ENCODE measurements at places on chromosomes 6 and 20. TPM values are rescaled to one million over a fixed set of nuclear protein-coding genes. Genes with fewer than 3 reads are reported as not detected.

Gene TMEM181
- 26.7 TPM for total RNA-seq

Gene EYA2
- 0.30 TPM for total RNA-seq

Gene TCP11
- total RNA-seq = not detected

Gene PNLDC1
- total RNA-seq = 0.32 TPM

Gene SFTA2
- 6.6 TPM for total RNA-seq

Gene CD83
- 1.0 TPM for total RNA-seq

Gene ZC3H12D
- 0.65 TPM for total RNA-seq

Gene STAU1
- 201 TPM for total RNA-seq

GRCh38 chr20:47466704-47467459 lies 34.8 kb upstream of the NCOA3 start:
- peak; percentile 63 for DNase-seq

DNA sequence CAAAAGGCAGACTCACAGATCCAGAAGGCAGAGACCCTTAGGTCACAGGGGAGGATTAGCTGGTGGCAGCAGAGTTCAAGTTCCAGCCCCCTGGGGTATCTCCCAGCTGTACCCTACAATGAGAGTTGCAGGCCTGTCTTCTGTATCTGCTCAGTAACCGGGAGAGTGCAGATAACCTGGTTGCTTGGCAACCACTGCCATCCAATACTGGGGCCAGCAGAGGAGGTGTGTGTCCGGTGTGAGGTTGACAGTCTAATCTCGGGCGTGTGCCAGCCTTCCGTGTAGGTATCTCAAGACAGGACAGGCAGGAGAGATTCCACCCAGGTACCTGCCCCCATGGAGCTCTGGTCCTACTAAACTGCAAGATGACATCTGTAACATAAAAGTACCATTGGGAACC lies 56.6 kb upstream of the TBC1D7 start:
- no peak for DNase-seq

- no peak for DNase-seq
Observed at GRCh38 chr6:43801495-43802181, 31.6 kb downstream of the VEGFA start.

DNA sequence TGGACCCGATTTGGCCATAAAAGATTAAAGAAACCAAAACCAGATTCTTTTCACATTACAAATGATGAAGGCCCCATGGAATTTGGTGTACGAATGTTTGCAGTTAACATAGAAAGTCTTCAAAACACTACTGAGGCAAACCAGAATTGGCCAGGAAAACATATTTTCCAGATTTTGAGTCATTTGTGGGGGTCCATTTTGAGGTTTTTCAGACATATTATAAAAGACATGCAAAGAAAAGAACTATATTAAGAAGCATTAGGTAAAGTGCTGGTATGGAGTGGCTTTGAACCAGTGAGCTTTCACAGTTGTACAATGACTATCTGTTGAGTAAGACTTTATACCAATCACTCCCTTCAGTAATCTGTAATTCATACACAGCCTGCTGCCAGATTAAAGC lies 168.9 kb upstream of the COL21A1 start:
- DNase-seq = no peak

DNA sequence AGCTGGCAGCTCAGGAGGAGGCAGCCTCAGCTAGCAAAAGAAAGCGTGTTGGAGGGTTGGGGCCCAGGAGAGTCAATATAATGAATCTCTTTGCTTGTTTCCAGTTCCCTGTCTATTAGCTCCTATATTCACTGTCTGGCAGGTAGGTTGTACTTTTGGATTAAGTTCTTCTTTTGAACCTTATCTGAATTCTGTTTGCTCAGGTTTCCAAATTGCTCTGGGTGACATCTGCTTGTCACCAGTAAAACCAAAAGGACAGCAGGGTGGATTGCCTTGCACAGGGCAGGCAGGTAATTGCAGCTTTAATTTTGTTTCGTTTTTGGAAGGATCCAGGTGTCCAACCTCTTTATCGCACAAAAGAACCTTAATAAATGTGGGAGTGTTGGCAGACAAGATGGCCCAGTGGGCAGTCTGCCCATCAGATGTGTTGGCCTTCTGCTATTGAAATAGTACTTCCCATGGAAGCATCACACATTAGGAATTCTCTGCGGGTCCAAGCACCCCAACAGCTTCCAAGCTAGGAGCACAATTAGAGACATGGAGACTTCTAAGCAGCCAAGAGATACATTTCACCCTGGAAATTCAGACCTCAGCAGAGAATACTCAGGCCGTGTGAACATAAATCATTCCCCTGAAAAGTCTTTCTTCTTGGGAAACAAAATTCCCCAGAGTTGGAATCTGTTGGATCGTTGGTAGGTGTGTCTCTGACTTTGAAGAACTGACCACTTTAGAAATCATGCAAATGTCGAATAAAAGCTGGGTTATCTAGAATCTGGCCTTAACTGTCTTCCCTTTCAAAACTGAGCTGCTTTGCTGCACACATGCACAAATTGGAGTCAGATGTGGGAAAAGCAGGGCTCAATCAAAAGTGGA lies 286.9 kb upstream of the BMP2 start:
- DNase-seq = peak; percentile 61

- DNase-seq = no peak
Observed at GRCh38 chr6:170139531-170139930, 151.3 kb downstream of the DLL1 start.

- peak; percentile 4 for DNase-seq
Observed at GRCh38 chr20:24289737-24290481, 179.5 kb upstream of the SYNDIG1 start.

DNA sequence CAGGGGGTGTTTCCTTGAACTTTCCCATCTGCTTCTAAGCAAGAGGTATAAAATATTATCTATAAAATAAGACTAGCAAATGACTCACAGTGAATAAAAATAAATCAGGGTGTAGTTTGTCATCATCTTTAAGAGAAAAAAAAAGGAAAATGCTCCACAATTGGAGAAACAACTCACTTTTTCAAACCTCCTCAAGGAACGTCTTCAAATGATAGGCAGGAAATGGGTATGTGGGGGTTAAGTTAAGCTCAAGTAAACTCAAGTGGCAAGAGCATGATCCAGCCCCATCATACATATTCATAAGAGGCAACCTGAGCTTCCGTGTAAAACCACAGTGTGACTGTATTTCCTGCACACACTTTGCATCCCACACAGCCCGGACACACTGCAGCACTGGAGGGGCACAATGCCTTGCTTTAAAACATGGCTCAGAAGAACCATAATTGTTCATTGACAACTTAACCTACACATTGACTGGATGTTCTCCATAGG lies 58.5 kb upstream of the CEP85L start:
- no peak for DNase-seq

DNA sequence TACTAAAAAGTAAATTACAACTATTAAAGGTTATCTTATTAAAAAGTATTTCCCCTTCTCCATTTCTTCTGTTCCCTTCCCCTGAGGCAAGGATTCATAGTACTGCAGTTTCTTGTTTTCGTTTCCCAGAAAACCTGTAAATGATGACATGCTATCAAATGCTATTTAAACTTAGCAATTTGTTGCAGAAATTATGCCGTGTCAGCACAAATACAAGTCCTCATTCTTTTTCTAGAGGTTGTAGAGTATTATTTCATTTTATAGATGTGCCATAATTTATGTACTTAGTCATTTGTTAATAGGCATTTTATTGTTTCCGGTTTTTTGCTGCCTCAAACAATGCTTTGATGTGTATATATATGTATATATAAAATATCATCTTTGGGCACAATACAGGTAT lies 268.4 kb downstream of the PLCB1 start:
- no peak for DNase-seq

- DNase-seq = no peak
Observed at GRCh38 chr20:55211481-55211880, 736.1 kb downstream of the DOK5 start.

DNA sequence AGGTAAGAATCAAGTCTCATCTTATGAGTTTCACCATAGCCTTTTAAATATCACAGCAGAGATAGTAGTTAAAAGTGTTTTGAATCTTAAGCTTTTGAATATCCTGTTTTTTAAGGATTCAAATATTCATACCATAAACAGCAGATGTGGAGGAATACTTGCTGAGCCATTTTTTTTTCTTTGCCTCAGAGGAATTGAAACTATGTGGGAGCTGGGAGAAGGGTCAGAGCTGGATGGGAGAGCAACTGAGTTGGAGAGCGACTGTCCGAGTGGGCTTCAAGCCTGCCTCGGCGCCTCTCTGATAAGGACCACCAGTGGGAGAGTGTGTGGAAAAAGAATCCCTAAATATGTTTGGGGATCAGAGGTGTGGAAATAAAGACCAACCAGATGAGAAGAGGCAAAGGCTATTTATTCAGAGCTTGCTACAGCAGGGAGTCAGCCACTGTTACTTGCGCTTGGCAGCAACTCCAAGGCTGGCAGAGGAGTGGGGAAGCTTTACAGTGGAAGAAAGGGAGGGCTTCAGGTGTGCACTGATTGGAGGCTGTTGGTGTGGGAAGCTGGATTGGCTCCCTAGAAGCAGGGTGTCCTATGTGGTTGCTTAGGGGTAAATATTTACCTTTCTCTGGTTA lies 34.3 kb upstream of the MCUR1 start:
- no peak for DNase-seq

DNA sequence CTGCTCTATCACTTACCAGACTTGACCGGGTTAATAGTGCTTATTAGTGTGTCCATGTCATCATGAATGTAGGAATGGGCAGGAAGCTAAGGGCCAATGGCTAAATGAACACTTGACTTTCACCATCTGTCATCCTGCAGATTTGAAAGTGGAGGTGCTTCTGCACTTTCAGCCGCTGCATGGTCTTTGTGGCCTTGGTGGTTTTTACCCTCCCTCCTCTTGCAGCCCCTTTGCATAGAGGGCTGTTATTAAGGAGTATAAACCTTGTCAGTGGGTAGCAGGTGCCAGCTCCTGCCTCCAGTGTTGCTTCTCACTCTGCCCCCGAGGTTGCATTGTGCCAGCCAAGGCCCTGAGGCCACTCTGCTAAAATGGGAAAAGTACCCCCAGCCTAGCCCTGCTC lies 122.2 kb upstream of the TNFAIP3 start:
- DNase-seq = no peak

DNA sequence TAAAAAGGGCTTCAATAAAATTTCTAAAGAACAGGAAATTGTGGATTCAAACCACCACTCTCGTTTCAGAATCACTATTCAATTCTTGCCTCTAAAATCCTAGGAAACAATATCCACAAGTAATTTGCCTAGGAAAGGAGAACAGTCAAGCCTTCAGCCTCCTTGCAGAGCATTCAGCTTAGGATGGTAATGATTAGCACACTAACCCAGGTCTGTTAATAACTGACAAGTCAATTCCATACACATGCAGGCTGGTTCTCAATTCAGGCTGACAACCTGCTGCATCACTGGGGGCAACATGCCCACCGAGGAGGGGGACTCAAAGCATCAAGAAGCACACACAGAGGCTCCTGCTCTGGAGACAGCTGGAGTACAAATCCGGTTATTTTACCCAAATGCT lies 57.6 kb downstream of the GMDS start:
- DNase-seq = no peak

GRCh38 chr6:42383421-42384205 lies 68.1 kb downstream of the TRERF1 start:
- no peak for DNase-seq

- no peak for DNase-seq
Observed at GRCh38 chr6:168862346-168862980, 391.2 kb downstream of the THBS2 start.

- DNase-seq = no peak
Observed at GRCh38 chr6:40634429-40634828, 47.3 kb upstream of the LRFN2 start.
